T1000 (cell line): ENCODE measurements at places on chromosomes 16 and 17.

DNA sequence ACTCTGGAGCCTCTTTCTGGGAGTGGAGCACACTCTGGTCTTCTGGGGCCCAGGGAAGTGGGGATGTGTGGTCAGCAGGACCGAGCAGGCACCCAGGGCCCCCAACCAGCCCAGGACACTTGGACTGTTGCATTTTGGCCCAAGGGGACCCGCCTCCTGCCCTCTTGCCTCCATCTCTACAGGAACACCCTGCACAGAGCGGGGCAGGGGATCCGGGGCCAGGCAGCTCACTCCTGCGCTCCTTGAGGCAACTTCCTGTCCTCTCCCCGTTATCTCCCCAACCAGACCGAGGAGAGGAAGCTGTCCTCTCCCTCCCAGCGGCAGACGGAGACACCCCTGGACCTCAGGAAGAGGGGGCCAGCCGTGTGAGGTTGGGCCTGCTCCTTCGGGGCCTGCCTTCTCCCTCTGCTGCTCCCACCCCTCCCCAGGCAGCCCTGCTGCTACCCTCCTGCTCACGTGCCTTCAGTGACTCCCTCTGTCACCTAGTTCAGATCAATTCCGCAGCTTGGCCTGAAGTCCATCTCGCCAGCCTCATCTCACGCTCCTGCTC lies 10.0 kb upstream of the ATP2A3 start:
- no peak for DNase-seq

GRCh38 chr16:917591-918061 lies 53.2 kb downstream of the LMF1 start:
- DNase-seq, result no peak

DNA sequence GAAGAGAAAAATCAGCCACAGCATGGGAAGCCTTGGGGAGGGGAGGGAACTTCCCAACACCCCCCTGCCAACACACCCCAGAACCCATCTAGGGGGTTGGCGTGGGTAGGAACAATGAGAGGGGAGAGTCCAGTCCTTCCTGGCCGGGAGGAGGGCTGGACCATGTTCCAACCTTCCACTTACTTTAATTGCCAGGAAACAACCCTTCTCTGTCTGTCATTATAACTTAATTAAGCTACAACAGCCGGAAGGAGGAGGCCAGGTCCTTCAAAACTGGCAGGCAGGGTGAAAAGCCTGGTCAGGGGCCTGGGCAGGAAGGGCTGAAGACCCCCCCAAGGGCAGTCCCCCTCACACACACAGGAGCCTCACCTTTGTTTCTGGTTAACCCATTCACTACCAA lies 447.0 kb downstream of the SOX9 start:
- no peak for DNase-seq

GRCh38 chr17:39738568-39738901 lies 797 bp downstream of the GRB7 start:
- DNase-seq, result no peak

GRCh38 chr16:73066927-73067670 lies 19.2 kb upstream of the ZFHX3 start:
- no peak for DNase-seq

GRCh38 chr16:87808108-87808507 lies 42.3 kb upstream of the KLHDC4 start:
- no peak for DNase-seq

GRCh38 chr17:40072040-40072734 lies 9.4 kb downstream of the THRA start:
- DNase-seq, result peak; percentile 77

GRCh38 chr16:86457501-86458148 lies 52.7 kb upstream of the FOXF1 start:
- DNase-seq, result no peak

DNA sequence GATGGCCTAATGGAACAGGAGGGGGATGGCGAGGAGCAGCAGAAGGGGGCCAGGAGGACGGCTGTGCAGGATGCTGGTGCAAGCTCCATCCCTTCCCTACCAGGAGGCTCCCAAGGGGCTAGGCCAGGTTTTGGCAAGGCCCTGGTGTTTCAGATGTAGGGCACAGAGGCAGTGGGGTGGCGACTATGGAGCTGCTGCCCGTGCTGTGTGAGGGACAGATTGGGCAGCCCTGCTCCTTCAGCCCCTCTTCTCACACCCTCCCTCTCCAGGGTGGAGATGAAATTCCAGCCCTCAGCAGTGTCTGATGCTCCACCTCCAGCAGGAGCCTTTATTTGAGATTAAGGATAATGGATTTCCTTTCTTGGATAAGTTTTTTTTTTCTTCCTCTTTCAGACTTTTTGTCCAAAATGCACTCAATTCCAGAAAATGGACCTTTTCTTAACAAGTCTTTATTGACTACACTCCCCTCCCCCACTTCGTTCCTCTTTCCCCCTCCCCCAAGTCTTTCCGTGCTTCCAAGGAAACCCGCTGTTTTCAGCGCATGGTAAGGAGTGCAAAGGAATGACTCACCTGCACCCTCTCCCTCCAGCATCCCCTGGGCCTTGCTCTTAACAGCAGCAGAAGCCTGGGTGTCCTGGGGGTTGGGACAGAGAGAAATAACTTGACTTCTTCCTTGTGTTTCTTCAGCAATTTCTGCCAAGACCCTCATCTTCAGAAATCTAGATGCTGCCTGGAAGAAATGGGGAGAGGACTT lies 95.2 kb downstream of the CCDC182 start:
- DNase-seq, result no peak

DNA sequence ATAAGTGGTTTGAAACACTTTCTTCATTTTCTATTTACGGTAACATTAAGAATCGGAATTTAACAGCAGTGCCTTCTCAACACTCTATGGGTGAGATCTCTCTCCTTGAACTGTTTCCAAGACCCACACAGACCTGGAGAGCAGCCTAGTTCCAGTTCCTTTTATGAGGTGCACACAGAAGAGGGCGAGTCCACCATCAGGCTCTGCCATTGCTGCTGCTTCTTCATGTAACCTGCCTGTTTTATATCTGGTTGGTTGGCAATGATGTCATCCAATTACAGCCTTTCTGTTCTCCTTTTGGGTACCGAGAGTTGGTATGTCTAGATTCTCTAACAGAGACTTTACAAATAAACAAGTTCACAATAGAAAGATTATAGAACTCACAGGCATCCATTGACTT lies 225.7 kb downstream of the UTP18 start:
- no peak for DNase-seq

DNA sequence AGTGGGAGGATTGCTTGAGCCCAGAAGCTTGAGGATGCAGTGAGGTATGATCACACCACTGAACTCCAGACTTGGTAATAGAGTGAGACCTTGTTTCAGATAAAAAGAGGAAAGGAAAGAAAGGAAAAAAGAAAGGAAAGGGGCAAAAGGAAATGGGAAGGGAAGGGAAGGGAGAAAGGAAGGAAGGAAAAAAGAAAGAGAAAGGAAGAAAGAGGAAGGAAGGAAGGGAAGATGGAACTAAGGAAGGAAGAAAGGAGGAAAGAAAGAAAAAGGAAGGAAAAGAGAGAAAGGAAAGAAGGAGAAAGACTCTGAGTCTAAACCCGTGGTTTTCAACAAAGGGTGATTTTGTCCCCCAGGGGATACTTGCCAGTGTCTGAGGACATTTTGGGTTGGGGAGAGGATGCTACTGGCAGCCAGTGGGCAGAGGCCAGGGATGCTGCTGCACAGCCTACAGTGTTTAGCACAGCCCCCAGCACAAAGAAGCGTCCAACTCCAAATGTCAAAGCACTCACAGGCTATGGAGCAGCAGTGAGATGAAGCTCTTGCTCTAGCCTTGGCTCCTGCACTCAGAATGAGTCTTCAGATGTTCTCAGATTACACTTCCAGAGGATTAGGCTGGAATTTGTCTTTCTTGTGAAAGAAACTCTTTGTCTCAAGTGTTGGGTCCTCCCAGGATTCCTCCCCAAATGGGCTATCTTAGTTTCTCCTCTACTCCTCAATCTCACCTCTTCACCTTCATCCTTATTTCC lies 64.2 kb downstream of the BMERB1 start:
- no peak for DNase-seq

DNA sequence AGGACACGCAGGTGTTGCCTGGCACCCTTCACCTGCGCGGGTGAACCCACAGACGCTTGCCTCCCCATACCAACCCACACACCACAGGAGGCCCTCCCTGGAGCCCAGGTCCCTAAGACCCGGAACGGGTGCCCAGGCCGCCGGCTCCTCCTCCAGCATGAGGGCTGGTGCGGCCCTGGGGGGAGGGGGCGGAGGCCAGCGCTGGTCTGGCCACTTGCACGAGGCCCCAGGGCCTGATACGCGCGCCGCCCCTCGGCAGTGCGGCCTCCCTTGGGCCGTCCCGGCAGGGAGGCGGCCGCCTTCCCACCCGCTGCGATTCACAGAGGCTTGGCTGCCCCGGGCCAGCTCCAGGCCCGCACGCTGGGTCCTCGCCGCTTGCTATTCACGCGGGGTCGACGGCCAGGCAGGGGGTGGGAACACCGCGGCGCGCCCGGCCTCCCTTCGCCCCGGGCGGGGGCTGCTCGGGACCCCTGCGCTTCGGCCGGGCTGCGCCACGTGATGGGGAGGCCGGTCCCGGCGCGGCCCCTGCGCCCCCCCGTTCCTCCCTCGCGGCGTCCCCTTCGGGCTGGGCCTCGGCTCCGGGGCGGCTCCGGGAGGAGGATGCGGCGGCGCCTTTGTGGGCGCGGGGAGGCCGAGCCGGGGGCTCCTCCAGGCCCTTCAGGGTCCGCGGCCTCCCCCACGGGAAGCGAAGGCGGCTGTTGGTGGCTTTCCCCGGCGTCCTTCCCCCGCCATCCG lies 685 bp downstream of the FASN start:
- peak; percentile 38 for DNase-seq

DNA sequence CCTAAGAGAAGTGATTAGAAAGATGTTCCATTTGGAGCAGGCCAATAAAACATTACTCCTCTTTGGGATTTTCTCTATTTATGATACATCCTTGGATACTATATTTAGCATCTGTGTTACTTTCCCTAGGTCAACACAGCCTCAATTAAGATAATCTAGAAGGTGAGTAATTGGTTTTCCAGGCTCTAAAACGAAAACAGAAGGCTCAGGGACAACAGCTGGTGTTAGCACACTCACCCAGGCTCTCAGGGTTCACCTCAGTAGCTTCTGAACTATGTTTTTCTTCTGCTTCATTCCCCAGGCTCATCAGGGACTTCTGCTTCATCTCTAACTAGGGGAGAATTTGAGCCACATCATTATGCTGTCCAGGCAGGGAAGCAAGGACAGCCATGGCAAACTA lies 76.6 kb downstream of the ZZEF1 start:
- DNase-seq, result no peak

DNA sequence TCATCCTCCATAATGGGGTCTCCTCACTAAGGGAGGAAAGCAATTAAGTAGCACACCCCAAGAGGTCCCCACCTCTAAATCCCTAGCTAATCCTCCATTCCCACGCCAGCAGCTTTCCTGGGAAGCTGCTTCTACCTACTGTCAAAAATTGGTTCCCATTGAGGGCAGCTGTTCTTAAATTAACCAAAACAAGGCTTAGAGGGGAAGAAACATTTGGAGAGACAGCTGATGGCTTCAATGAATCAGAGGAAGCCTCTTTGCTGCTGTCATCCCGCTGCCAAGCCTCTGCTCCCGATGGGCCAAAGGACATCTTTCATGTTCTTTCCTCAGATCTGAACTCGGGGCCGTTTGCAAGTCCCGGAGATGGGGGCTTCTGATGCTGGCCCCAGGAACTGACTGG lies 26.6 kb downstream of the AIPL1 start:
- DNase-seq, result no peak

- no peak for DNase-seq
Observed at GRCh38 chr17:61250335-61250890, 149.2 kb upstream of the TBX2 start.

DNA sequence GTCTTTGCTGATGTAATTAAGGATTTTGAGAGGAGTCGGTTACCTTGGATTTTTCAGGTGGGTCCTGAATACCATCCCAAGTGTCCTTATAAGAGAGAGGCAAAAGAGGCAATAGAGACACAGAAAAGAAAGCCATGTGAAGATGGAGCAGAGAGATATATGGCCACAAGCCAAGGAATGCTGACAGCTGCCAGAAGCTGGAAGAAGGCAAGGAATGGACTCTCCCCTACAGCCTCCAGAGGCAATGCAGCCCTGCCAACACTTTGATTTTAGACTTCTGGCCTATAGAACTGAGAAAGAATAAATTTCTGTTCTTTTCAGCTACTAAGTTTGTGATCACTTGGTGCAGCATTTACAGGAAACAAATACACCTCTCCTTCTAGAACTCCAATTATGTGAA lies 8.2 kb upstream of the RNFT1 start:
- no peak for DNase-seq

- no peak for DNase-seq
Observed at GRCh38 chr16:23869052-23869451, 33.3 kb downstream of the PRKCB start.

DNA sequence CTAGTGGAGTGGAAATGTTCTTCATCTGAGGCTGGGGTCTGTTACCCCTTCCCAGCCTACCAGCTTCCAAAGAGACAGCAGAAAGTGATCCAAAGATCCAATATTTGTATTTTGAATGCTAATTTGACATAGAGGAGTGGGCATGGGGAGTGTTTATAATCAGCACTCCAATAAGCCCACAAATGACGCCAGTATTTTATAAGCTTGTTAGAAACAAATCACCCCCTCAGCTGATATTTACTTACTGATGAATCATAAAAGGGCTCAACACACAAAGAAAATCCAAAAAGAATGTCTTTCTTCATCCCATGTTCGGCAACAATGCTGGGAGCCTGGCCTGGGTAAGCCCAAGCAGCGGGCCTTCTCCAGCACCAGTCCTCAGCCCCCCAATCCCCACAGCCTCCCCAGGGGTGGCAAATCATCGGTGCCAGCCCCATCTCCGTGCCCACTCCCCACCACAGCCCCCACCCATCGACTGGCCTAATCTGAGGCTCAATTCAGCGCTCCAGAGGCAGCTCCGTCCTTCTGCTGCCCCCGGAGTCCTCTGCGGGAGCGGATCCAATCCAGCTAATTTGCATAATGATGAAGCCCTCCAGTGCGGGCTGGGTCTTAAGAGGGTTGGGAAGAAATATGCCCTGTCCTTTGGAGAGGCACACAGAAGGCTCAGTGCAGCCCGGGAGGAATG lies 169.5 kb downstream of the C16orf78 start:
- DNase-seq, result no peak

- peak; percentile 56 for DNase-seq
Observed at GRCh38 chr17:31564883-31565301, 173.4 kb downstream of the RAB11FIP4 start.

GRCh38 chr17:13635951-13636350 lies 34.2 kb upstream of the HS3ST3A1 start:
- no peak for DNase-seq

- no peak for DNase-seq
Observed at GRCh38 chr16:79318143-79318899, 282.2 kb downstream of the MAF start.

DNA sequence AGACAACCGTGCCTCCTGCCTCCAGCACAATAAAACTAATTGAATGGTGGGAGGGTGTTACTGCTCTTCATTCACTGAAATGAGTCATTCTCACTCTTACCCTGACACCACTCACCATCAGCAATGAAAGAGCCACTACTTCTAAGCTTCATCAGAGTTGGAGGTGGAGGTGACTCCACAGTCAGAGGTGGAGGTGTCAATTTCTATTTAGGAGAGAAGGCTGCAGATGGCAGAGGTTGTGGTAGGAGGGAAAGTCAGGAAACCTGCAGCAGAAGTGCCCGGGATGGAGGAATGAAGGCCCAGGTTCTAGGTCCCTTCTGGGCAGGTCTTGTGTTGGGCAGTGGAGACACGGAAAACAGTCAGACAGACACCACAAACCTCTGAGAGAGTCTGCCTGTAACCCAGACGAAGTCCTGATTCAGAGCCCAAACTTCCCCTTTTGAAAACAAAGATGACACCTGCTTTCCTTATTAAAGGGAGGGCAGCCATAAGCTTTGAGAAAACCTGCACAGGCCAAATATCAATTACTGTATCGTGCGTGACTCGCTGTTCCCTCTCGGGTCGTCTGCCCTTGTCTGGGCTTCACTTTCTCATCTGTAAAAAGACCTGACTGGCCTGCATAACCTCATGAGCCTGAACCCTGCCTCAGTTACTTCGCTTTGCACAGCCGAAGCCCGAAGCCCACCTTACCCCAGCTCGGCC lies 668 bp downstream of the ATPAF2 start:
- DNase-seq, result no peak
